Daoy (cell line): ENCODE measurements at places on chromosomes 6 and 20.

DNA sequence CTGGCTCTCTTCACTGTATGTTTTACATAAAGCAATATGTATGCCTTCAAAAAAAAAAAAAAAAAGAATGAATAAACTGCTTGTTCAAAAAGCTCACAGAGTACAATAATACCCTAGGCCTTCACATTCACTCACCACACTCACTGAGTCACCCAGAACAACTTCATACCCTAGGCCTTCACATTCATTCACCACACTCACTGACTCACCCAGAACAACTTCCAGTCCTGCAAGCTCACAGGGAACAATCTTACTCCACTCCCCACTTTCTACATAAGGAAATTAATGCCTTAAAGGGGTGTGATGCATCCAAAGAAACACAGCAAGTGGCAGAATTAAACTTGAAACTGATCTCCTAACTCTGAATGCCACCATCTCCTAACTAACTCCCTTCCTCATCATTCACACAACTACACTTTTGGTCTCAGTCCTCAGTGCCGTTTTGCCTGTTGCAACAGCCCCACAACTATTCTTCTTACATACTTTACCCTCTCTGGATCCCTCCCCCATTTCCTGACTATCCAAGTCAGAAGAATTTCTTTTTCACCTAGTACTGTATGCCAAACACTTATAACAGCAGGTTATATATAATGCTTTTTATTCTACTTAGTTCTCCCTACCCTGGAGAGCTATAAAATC, 34.2 kb downstream of the NHSL1 start:
- peak; percentile 91 for DNase-seq

DNA sequence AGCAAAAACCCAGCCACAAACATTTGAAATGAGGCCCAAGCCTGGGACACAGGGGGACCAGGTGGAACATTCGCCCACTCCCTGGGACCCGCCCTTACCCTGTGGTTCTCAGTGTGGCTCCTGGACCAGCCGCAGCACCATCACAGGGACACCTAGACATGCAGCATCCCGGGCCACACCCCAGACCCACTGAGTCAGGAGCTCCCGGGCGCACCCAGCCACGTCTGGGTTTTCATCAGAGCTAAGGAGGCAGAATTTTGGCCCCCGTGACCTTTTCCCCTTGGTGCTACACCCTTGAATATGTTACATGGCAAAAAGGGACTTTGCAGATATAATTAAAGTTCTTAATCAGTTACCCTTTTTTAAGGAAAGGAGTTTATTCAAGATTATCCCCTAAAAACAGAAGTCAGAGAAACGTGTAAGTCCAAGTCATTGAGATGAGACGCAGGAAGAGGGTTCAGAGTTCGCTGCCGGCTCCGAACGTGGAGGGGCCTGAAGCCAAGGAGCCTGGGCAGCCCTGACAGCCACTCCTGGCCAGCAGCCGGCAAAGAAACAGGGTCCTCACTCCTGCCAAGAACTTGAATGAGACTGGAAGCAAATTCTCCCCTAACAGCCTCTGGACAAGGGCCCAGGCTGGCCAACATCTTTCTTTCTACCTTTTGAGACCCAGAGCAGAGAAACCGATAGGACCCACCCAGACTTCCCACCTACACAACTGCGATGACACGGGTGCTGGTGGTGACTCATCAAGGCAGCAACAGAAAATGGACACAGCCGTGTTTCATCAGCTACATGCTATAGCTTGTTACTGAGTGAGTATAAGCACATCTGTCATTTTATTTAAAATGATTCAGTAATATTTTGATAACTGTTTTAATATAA, 25.3 kb downstream of the BFSP1 start:
- DNase-seq = peak; percentile 65

GRCh38 chr20:38975539-38976120, 13.5 kb downstream of the DHX35 start:
- no peak for DNase-seq

DNA sequence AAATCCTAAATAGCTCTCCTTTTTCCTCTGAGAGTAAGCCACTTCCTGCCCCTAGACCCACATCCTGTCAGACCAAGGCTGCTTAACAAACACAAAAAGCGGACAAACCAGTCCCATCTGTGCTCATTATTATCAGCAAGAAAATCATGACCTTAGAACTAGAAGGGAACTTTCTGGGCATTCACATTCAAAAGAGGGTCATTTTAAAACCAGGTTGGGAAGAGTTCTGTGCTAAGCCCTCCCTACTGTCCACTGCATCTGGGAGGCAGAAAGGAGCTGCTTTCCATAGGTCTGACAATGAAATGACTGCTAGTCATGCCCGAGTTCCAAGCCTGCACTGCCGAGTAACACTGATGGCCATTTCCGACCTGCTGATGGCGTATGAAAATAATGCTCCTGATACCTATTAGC, 15.4 kb downstream of the EZR start:
- peak; percentile 61 for DNase-seq

DNA sequence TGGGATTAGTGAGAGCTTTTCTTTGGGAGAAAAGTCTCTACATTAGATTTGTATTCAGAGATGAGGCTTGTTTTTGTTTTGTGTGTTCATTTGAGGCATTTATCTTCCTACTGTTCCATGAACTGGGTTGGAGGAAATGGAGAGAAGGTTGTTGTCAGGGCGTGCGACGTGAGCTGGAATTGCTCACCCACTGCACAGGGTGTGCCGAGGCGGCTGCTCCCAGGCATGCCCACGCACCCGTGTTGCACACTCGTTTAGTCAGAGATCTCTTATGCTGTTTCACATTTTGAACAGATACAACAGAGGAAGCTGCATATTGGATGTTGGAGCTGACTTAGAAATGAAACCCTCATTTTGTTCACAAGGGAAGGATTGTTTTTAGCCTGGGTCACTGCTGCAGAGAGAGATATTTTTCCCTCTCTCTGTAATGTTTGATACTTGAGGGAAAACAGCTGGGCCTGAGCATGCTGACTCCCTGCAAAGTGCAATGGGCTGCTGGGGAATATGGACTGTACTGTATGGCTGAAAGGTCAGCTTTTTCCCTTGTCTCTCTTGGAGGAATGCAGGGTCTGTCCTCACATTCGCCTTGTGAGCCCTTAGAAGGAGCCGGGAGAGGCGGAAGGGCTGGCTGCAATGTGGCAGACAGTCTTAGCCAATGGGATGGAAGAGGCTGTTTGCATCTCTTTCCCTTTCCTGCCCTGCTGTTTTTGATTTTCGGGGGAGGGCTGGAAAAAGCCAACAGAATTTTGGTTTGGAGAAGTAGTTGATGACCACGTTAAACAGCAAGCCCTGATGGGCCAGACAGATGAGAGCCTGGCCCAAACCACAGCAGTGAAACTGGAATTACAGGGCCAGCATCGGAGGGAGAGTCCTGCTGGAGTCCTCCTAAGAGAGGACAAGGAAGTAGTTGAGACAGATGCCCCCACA, 170.8 kb downstream of the SASH1 start:
- DNase-seq = peak; percentile 50

- DNase-seq = no peak
Observed at GRCh38 chr6:15627821-15628220, 35.0 kb downstream of the DTNBP1 start.

GRCh38 chr6:140893432-140893831, 1239.3 kb upstream of the GJE1 start:
- DNase-seq = no peak

GRCh38 chr20:58141971-58142842, 86.2 kb downstream of the ANKRD60 start:
- no peak for DNase-seq

- DNase-seq = no peak
Observed at GRCh38 chr6:144364782-144365181, 79.6 kb downstream of the UTRN start.

DNA sequence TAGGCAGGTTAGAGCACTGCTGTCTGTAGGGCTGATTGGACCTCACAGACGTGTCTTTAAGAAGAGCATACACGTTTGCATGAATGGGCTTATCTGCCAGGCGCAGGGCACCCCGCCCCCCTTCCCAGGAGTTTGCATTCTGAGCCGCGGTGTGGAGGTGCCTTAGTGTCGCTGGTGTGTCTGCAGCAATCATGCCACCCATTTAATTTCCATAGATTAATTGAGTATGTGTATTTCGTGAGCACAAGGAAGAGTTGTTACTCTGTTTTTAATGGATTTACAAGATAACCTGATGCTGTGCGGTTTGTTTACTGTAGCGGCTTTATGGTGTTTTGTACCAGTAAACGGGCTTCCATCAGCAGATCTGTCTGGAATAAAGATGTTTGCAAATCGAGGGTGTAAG, 107.7 kb downstream of the ZDHHC14 start:
- no peak for DNase-seq

DNA sequence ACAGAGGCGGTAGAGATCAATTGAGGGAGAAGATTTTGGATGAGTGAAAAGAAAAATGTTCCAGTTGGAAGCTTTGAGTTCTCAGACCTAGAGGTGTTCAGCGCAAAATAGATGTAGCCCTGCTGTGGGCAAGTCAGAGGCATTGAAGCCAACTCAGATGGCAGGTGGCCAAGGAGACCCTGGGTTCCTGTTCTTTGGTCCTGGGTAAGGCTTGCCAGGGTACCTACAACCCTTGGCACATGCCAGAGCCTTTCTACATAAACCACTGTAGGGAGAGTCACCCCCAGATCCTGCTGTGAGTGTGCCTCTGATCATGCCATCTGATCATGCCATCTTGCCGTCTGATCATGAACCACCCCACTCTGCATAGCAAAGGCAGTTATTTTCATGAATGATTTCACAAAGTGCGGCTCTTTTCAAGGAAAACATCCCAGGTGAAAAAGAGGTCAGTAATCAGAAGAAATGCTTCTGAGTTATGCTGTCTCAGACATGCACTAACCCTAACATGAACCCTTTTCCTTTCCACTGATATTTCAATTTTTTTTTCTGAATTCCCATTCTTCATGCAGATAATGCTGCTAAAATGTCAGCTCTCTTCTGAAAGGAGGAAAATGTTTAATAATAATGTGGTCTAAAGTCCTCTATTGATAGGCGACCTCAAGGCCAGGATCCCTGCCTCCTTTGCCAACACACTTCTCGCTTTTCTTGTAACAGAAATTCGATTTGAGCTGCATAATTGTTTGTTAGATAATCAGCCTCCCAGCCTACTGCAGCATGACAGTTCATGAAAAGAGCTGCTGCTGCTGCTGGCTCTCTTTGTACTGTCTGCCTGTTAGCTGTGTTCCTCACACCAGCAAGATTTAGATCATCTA, 153.6 kb downstream of the MTHFD1L start:
- DNase-seq = no peak

- DNase-seq = no peak
Observed at GRCh38 chr20:41903586-41903985, 285.4 kb upstream of the CHD6 start.

DNA sequence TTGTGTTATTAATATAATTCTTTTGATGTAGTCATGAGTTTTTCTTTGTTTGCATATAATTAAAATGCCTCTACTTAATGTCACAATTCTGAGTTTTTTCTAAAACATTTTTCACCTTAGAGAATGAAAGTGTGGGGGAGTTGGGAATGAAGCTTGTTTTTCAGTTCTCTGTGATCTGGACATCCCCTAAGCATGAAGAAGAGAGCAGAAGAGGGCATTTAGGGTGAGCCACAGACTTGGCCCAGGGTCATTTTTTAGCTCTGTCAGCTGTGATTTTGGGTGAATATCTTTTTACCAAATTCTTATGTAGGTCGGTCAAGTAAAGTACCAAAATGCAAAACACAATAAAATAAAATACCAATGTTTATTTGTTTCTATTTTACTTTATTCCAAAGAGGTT, 3.9 kb downstream of the OTOR start:
- DNase-seq = no peak

- peak; percentile 17 for DNase-seq
Observed at GRCh38 chr6:136920671-136921380, 1.3 kb upstream of the SLC35D3 start.

- DNase-seq = no peak
Observed at GRCh38 chr6:19219931-19220330, 617.2 kb upstream of the ID4 start.

DNA sequence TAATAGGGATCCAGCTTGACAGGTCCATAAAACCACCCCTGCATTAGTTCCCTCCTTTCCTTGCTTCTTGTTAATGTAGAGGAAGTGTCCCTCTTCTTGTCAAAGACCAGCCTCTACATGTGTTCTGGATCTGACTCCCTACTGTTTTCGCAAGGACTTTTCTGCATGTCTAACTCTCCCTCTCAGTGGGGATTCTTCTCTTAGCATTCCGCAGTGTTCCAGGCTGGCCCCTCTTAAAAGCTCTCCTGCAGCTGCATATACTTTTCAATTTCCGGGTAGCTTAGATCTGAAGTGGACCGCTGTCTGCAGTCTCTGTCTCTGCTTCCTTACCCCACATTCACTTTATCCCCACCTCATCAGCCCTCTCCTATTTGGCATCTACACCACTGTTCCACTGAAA, 96.1 kb upstream of the MAN1A1 start:
- DNase-seq = no peak

GRCh38 chr20:14030991-14031390, 35.7 kb downstream of the MACROD2 start:
- no peak for DNase-seq

DNA sequence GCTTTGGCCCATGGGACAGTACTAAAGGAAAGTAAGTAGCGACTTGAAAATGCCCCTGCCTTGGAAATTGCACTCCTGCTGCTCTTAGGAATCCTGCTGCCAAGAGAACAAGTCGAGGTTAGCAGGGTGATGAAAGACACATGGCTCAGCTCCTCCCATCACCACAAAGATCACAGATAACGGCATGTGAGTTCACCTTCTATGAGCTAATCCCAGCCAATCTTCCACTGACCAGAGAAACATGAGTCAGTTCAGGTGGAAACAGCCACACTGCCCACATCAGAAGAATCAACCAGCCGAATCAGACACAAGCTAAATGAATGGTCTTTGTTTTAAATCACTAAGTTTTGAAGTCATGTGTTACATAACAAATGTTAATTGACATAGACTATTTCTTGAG, 106.3 kb downstream of the PRKN start:
- peak; percentile 43 for DNase-seq

GRCh38 chr20:57262784-57263609, 3.4 kb downstream of the BMP7 start:
- DNase-seq = no peak

DNA sequence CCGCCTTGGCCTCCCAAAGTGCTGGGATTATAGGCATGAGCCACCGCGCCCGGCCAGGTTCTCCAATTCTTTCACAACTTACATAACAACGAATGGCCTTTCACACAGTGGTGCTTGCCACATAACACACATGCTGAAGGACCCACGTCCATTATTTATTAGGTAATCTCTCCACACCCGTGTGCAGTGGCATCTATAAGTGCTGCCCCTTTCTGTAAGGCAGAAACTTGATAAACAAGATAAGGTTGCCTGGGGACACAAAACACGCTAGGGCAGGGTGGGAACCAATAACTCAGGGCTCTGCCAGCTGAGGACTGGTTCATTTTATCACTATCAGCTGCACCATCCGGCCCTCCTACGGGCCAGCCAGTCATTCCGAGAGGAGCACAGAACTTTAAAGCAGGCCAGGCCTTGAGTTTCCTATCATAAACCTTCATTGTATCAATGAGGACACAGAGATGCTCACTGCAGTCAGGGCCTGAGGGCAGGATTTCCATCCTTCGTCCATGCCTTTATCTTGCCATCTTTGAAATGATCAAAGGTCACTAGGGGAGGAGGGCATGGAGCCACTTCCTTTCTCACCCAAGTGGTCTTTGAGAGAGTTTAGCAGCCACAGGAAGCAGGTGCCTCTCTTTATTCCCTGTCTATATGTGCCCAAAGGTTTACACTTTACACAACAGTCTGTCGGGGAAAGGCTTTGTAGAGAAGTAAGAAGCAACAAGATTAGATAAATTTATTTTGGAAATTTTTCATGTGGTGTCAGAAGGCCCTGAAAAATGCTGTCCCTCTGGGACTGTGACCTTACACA, 37.6 kb downstream of the GPLD1 start:
- DNase-seq = no peak
